ENCODE measurements at places on chromosomes 2 and 18.

DNA sequence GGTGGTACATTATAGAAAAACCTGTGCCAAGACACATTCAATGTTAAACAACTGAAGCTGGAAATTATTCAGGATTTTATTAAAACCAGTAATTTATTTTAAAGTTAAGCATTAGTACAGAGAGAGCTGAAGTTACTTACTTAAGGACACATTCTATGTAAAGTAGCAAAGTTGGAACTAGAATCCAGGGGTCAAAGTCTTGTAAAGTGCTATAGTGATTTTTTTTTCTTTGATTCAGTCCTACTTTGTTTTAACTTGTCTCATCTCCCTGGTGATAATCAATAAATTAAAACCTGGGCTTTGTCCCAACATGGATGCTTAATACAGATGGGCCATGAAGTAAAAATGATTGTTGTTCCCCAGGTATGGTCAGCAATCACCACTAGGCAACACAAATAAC lies 1271.8 kb upstream of the CHAC2 start:
- no peak for DNase-seq

- no peak for DNase-seq
Measured at GRCh38 chr2:23243073-23243659, 141.8 kb upstream of the KLHL29 start.

DNA sequence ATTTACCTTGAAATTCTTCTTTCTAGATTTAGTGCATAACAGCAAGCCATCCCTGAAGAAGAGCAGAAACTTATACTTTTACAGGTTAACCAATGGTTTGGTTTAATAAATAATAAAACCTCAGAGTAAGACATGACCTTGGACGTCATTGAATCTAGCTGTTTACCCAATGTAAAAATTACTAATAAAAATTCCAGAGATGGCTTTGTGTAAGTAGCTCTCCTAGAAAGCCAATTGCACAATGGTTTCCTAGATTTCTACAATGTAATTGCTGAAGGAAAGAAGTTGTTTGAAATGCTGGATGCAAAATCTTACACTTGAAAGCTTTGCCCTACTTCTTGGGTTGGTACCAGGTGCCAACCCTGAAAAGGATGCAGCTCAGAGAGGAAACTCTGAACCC lies 1.5 kb downstream of the XDH start:
- DNase-seq, result no peak

DNA sequence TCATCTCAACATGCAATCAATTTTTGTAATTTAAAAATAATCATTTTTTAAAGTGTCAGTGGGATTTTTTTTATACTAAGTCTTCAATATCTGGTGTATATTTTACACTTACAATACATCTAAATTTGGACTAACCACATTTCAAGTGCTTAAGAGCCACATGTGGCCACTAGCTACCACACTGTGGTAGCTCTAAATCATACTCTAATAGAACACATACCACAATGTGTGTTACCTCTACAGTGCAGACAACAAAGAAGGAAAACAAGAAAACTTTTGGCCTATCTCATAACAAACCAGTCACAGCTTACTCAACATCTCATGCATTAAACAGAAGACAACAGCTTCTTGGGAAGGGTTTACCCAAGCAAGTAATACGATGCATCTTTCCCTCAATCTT lies 24.5 kb downstream of the PIAS2 start:
- DNase-seq, result no peak

- no peak for DNase-seq
Measured at GRCh38 chr2:126657636-126658318, 1.8 kb downstream of the GYPC start.

GRCh38 chr2:70775141-70775540 lies 7.1 kb upstream of the ADD2 start:
- no peak for DNase-seq

DNA sequence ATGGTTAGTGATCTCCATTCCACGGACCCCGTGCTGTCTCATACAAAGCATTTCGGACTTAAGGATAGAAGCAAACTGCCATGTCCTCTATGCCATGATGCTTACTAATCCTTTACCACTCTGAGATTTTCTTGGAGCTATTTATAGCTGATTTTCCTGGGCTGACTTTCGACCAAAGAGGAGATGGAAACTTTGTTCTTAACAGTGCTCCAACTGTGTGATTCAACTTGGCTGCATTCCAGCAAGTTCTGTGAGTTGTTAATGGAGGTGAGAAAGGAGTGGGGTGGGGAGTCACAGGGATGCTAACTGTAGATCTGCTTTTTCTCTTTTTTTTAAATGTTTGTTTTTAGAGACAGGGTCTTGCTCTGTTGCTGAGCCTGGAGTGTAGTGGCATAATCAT lies 45.5 kb upstream of the MSH2 start:
- DNase-seq, result no peak

- no peak for DNase-seq
Measured at GRCh38 chr18:69840445-69840844, 107.2 kb downstream of the CD226 start.

- DNase-seq, result no peak
Measured at GRCh38 chr2:86372133-86372532, 34.7 kb upstream of the REEP1 start.

- DNase-seq, result no peak
Measured at GRCh38 chr18:77529492-77530176, 280.0 kb downstream of the GALR1 start.

DNA sequence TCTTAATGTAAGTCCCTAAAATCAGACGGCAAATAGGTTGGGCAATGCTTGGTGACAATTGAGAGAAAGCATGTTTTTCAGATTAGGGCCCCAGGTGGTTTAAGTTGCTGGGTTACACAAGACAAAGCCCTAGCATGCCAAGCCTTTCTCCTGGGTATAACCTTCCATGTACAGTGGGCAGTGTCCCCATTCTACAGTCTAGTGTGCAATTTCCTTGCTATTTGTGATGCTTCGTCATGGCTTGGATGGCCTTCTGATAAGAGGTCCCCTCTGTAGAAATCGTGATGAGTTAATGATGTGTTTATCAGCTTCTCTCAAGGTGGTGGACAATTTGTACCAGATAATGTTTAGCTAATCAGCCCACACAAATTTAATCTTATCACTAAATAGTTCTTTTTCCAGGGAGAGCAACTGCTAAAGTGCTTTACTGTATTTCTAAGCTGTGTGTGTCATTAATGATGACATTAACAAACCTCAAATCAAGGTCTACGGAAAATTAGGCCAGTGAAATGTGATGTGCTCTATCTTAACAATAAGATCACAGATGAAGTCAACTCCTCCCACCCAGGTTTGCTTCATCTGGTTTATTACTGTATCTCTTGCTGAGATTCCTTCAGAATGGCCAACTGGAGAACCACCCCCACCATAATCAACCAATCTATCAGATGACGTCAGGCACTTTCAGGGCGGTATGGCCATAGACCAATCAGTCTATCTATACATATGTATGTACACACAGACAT lies 61.7 kb downstream of the PLB1 start:
- no peak for DNase-seq

GRCh38 chr2:5791371-5791770 lies 99.2 kb downstream of the SOX11 start:
- no peak for DNase-seq

GRCh38 chr2:18435426-18436037 lies 124.9 kb downstream of the RDH14 start:
- DNase-seq, result peak; percentile 7

DNA sequence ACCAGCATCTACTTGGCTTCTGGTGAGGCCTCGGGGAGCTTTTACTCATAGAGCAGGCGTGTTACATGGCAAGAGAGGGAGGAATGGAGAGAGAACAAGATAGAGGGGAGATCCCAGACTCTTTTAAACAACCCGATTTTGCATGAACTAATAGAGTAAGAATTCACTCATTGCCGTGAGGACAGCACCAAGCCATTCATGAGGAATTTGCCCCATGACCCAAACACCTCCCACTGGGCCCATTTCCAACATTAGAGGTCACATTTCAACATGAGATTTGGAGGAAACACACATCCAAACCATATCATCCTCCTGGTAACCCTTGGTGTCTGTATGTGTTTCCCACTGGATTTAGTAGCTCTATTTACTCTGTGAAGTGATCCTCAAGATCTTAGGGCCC lies 249.9 kb upstream of the SP5 start:
- DNase-seq, result no peak

GRCh38 chr2:181348107-181348837 lies 108.9 kb upstream of the ITGA4 start:
- DNase-seq, result no peak

- DNase-seq, result no peak
Measured at GRCh38 chr2:239689410-239689809, 288.6 kb upstream of the HDAC4 start.

DNA sequence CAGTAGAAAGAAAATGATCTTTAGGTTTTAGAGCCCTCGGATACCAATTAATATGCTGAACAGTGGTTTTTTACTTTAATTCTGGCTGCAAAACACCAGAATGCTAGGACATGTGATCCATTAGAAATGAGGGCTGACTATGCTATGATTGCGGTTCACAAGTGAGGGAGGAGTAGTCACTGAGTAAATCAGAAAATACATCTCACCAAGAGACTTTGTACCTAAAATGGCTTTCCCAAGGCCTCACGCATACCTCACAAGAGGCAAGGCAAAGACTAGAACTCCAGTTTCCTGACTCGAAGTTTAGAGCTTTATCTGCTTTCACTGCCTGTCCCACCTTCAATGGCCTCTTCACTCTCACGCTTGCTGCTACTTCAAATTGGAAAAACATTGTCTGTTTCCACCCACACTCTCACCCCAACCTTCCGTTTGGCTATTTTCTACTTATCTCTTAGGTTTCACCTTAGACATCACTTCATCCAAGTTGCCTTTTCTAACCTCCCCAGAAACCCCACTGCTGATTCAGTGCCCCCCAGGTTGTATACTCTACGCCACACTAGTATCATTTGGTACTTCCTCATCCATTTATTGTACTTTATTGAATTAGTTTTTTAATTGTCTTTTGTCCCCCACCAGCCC lies 5.1 kb upstream of the MBD2 start:
- no peak for DNase-seq

DNA sequence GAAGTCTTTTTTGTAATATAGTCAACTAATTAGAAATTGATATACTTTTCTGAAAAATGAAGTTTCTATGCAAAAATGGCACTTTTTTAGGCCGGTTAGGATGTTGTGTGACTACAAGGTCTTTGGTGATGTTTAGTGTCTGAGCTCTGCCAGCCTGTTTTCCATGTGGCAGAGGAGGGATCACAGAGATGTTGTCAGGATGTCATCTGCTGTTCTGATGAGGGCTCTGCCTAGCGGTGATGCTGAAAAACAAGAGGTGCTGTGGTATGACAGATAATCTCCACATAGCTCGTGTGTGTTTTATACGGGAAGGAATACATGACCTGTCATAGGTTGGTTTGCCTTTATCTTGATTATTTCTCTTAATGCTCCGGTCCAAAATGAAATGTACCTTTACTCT lies 12.0 kb upstream of the IAH1 start:
- DNase-seq, result no peak

DNA sequence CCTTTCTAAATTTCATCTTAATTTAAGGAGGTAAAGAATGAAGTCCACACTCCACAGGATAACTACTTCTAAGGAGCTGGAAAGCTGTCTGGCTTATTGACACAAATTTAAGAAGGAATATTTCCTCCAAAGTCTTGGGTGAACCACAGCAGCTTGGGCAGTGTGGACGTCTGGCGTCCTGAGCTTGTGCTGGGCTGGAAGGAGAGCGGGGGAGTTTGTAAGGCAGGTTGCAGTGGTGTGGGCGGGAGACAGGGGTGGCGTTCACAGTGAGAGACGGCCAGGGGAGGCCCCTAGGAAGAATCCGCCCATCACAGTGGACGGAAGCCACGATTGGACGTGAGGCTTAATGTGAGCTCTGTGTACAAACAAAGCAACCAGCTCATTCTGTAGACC lies 25.7 kb downstream of the ADI1 start:
- no peak for DNase-seq

DNA sequence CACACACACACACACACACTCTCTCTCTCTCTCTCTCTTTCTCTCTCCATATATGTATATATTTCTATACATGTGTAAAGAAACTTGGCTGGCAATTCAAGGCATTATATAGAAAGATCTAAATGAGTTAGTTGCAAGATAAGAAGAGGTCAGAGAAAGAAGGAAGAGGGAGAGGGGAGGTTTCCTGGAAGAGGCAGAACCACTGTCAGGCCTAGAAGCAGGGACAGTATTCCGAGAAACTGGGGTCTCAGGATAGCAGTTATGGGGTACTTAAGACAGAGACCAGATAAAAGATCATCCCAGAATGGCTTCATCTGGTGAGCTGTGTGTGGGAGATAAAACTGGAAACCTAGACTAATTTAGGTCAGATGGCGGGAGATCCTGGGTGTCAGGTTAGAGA lies 180.8 kb downstream of the CAMKMT start:
- DNase-seq, result no peak

DNA sequence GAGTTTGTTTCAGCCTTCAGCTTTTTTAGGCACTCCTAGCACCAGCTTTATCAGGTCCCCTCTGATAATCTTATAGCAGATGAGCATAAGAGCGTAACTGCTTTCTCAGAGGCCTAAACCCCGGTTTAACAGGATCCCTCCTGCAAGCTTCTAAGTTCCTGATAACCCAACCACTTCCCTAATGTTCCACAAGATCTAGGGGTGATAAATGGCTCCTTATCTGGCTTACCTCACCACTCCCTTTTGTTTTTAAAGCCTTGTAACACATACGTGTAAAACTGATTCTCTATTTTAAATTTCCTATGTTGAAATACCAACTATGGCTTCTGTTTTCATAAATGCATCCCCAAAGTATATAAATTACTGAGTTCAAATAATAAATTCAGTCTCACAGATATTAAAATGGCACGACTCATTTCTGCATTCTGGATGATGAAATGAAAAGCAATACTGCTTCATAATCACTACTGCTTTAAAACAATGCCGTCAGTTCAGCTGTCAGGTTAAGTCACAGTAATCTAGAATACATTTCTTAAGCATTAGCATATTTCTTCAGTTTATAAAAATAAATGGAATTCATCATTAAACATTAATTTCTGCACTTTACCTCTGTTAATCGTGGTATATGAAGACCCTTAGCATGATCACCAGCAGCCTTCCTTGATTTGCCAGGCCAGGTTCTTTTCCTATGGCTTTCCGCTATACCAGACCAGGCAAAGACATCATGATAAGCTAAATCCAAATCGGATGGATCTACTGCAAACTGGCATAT lies 126.3 kb downstream of the C2orf74 start:
- no peak for DNase-seq

DNA sequence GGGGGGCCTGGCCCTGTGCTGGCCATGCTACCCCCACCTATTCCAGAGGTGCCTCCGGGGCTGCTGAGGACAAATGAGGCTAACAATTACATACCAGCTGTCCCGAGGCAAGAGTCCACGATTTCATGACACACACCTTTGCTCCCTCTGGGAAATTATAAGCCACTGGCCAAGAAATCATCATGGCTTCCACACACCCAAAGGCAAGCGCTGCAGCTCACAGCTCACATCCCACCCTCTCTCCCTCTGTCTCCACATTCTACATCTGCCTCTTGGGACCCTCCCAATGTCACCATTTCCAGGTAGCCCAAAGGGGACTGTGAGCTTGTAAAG lies 134.4 kb downstream of the HDAC4 start:
- DNase-seq, result no peak

DNA sequence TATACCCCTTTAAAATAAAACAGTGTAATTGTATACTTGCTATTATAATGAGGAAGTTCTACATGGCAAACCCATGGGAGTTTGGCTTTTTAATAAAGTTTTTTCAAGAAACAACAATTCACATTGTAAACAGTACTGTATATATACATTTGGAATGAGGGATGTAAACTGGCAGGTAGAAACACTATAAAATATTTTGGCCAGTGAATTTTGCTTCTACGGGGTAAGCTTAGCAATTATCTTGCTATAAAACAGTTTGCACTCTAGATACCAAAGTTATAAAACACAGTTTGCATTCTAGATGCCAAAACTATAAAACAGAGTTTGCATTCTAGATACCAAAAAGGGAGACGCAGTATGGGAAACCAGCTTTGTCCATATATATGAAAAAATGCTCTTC lies 16.6 kb downstream of the THUMPD2 start:
- DNase-seq, result no peak
